ENCODE measurements at places on chromosomes 2 and 18.

DNA sequence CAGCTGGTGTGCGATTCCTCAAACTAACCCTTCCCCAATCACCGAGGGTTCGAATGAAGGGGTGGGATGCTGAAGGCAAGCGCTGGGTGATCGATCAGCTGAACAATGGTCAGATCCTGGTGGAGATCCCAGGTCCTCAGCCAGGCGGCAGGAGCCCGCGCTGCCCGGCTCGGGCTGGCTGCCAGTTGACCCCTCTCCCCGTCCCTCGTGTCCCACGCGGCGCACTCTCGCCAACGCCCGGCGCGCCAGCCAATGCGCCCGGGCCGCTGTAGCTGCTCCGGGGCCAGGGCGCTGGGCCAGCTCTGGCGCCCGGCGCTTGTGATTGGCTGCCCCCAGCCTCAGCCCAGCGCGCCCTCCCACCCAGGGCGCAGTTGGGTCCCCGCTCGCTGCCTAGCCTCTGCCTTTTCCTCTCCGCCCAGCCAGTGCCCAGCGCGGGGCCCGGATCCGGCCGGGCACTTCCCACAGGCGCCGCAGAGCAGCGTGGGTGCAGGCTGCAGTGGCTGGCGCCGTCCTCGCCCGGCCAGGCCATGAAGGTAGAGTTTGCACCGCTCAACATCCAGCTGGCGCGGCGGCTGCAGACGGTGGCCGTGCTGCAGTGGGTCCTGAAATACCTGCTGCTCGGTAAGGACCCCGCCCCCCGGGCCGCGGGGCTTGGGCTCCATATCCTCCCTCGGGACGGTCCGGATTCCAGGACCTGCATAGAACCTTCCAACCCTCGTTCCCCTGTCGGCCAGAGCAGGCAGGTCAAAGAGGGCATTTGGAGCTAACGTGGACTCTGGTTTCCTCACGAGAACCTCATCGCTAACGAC is at the start of gene MOGAT1:
MOGAT1 (plus strand) TSS at position 400 of the 809 bp plus-strand sequence; CDS start at position 528, 128 bp downstream.
- no peak for DNase-seq

DNA sequence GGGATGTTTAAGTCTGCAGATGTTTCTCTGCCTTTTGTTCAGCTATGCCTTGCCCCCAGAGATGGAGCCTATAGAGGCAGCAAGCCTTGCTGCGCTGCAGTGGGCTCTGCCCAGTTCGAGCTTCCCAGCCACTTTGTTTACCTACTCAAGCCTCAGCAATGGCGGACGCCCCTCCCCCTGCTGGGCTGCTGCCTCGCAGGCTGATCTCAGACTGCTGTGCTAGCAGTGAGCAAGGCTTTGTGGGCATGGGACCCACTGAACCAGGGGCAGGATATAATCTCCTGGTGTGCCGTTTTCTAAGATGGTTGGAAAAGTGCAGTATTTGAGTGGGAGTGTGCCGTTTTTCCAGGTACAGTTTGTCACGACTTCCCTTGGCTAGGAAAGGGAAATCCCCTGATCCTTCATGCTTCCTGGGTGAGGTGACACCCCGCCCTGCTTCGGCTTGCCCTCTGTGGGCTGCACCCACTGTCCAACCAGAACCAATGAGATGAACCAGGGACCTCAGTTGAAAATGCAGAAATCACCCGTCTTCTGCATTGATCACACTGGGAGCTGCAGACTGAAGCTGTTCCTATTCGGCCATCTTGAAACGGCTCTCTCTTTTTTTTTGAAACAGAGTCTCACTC is 27.6 kb upstream of the ADAM23 start:
- DNase-seq = no peak

DNA sequence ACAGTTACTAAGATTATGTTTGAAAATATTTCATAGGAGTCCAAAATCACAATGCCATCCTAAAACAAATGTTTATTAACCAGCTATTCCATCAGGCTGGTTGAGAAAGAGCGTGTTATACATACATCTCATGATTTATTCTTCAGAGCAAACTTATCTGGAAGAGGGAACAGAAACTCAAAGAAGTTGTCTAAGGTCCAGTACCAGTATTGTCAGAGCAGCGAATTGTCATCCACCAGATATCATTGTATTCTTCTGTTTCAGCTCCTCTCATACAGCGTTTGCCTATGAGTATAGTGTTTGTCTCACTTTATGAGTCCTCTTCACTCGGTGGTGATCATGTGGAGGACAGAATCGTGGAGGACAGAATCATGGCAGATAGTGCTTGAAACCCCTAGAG is 238.2 kb downstream of the OSR1 start:
- no peak for DNase-seq

GRCh38 chr2:45452866-45453265 is 158.2 kb downstream of the SRBD1 start:
- DNase-seq = no peak

DNA sequence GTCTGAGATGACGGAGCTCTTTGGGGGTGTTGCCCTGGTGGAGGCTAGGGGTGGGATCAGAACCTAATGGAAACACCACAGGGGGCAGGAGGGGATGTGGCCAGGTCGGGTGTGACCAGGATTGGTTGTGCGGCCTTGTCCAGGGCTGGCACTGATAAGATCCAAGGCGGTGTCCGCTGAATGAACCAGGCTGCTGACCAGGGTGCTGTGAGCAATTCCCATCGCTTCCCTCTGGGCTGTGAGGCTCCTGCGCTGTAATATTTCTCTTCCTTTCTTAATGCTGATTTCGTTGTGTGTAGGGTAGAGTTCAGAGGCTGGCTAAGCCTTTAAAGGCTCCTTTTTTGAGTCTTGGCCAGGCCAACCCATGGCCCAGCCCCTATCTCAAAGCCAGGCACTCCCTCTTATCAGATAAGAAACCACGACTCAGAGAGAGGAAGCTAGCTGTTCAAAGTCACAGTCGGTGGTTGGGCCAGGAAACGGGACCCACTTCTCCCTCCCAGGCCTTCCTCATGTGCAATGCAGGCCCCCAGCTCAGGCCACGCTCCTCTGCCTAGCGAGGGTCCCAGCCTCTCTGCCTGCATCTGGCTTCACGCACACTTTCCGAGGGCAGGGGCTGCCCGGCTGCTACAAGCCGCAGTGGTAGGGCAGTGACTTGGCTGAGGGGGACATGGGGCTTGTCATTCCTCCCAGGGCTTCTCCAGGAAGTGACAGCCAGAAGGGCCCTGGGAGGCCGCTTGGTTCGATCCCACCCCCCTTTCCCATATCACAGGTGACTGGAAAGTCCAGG is 26.0 kb upstream of the FOSL2 start:
- peak; percentile 79 for DNase-seq

GRCh38 chr2:11481789-11482472 is 16.0 kb upstream of the E2F6 start:
- no peak for DNase-seq

Measured in activated CD8-positive, alpha-beta memory T cell treated with anti-CD3 and anti-CD28 coated beads for 24 hours (primary cell).